ENCODE measurements at places on chromosomes 7 and 10. TPM values are rescaled to one million over a fixed set of nuclear protein-coding genes. Genes with fewer than 3 reads are reported as not detected.

Gene LRRC4
- 0.32 TPM for total RNA-seq

Gene SAP25
- total RNA-seq: not detected

Gene ABCC2
- 0.61 TPM for total RNA-seq

Gene PHYHIPL
- not detected for total RNA-seq

Gene CPN1
- not detected for total RNA-seq

Gene GHRHR
- total RNA-seq: not detected

Gene MBL2
- not detected for total RNA-seq

Gene SLC26A3
- total RNA-seq: not detected

Gene UCMA
- not detected for total RNA-seq

Gene CPA1
- not detected for total RNA-seq

Gene SUN3
- not detected for total RNA-seq

Gene SUMF2
- total RNA-seq: 166 TPM

Gene ELAPOR2
- total RNA-seq: 18.2 TPM

Gene AQP1
- total RNA-seq: 9.3 TPM

Gene PAPOLB
- total RNA-seq: 0.15 TPM

Gene PALD1
- total RNA-seq: 5.2 TPM

Gene C10orf62
- total RNA-seq: not detected

Gene TCF7L2
- 1.8 TPM for total RNA-seq

Gene LLCFC1
- not detected for total RNA-seq

Gene CFAP58
- total RNA-seq: 0.65 TPM

Gene CRTAC1
- total RNA-seq: 0.30 TPM

Gene TMEM229A
- total RNA-seq: not detected

Gene ADRB1
- under 0.01 TPM for total RNA-seq

Gene AIFM2
- 6.7 TPM for total RNA-seq

Gene DPCD
- total RNA-seq: 62.0 TPM

Gene BAMBI
- total RNA-seq: 1.3 TPM

Gene CALML5
- not detected for total RNA-seq

Gene DYNC1I1
- 1.8 TPM for total RNA-seq

Gene AUTS2
- total RNA-seq: 0.30 TPM

Gene HNRNPA2B1
- total RNA-seq: 180 TPM

Gene GCK
- total RNA-seq: 1.3 TPM

Gene LIPK
- not detected for total RNA-seq

Gene ICA1
- total RNA-seq: 40.0 TPM

Gene CTNNA3
- total RNA-seq: not detected

Gene SRRM3
- total RNA-seq: 0.91 TPM

Gene NUPR2
- total RNA-seq: not detected

Gene FOXP2
- total RNA-seq: 0.65 TPM

Gene DENND11
- total RNA-seq: 155 TPM

Gene ITIH2
- total RNA-seq: not detected

Gene GALNT17
- total RNA-seq: not detected

Gene PODXL
- total RNA-seq: 74.4 TPM

Gene HMX3
- not detected for total RNA-seq

Gene PTF1A
- not detected for total RNA-seq

Gene GRB10
- 99.7 TPM for total RNA-seq

Gene IQCE
- total RNA-seq: 7.3 TPM

Gene MRLN
- not detected for total RNA-seq

Gene AKR1C1
- 3.2 TPM for total RNA-seq

Gene CACNA2D1
- 54.6 TPM for total RNA-seq

Data from epithelial cell of umbilical artery (primary cell).